ENCODE measurements at places on chromosomes 2 and 18. TPM values are rescaled to one million over a fixed set of nuclear protein-coding genes. Genes with fewer than 3 reads are reported as not detected.

GRCh38 chr2:57828221-57828620 is 218.4 kb upstream of the VRK2 start:
- DNase-seq = no peak

- peak; percentile 70 for DNase-seq
Measured at GRCh38 chr2:171160119-171160955, at the start of gene TLK1. TLK1 (minus strand) TSS chr2:171160893; CDS start chr2:171160428, 465 bp downstream.

DNA sequence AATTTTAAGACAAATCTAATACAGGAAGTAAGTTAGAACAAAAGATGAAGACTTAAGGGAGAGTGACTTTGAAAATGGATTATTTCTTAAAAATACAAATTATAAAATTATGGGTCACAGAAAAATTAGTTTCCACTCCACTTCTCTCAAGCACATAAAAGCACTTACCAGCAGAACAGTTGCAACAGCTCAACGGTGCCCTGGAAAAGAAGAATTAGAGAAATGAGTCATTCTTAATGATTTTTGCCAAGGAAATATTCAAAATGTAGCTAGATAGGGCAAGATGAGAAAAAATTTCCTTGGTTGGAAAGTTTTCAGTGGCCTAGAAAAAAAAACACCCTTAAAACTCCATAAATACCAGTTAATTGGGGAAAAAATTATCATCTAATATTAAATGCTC is 2185.6 kb upstream of the CELF4 start:
- DNase-seq = no peak

DNA sequence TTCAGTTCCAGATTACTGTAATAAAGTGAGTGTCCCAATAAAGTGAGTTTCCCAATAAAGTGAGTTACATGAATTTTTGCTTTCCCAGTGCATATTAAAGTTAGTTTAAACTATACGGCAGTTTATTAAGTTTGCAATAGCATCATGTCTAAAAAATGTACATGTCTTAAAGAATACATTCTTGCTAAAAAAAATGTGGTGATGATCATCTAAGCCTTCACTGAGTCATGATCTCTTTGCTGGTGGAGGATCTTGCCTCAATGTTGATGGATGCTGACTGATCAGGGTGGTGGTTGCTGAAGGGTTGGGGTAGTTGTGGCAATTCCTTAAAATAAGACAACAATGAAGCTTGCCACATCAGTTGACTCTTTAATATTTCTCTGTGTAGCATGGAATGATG is 664.2 kb downstream of the TDRD15 start:
- DNase-seq = no peak

DNA sequence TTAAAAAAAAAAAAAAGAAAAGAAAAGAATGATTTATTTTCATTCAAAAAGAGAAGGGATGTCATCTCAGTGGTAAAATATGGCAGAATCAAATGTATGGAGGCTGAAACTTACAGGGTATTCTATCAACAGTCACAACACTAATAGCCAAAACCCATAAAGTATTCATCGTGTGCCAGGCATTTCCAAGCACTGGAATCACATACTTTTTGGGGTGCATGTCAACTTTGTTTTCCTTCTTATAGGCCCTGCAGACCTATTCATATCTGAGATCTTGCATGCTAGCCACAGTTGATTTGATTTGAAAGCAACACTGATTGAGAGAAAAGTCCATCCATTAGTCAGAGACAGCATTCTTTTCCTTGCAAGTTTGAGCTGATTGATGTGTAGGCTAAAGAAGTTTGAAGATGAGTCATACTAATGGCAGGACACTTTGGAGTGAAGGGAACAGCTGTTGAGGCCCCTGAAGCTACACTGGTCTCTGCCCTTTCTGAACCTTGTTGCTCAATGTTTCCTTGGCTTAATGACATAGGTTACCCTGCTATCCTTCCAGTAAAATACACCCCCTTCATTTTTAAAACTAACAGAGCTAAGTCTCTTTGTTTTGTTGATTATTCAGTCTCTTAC is 22.0 kb downstream of the KATNAL2 start:
- peak; percentile 21 for DNase-seq

- no peak for DNase-seq
Measured at GRCh38 chr18:12776821-12777471, 74.1 kb downstream of the PSMG2 start.

DNA sequence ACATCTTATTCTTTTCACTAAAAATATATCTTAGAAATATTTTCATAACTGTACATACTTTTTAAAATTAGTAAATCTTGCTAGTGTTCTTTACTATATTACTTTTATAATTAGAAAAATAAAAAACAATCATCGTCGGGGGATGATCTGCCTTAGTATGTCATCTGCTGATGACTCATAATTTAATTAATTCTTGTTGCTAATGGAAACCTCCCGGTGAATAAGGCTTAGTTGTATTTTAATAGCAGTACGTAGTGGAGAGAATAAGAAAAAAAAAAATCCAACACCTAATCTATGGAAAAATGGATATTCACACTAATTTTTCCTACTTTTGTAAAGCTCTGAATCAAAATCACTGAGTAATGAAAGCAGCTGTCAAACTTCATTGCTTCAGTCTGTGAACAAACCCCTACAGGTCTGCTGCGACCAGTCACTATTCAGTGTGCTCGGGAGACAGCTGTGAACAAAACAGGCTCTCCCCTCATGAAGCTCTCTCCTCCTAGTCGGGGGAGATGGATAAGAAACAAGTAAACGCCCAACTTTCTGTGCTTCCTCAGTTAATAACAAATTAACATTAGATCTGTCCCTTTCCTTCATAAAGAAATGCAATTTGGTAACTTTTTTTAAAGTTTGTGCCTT is 97.4 kb upstream of the UPP2 start:
- no peak for DNase-seq

- no peak for DNase-seq
Measured at GRCh38 chr18:9353596-9353995, 19.0 kb downstream of the TWSG1 start.

DNA sequence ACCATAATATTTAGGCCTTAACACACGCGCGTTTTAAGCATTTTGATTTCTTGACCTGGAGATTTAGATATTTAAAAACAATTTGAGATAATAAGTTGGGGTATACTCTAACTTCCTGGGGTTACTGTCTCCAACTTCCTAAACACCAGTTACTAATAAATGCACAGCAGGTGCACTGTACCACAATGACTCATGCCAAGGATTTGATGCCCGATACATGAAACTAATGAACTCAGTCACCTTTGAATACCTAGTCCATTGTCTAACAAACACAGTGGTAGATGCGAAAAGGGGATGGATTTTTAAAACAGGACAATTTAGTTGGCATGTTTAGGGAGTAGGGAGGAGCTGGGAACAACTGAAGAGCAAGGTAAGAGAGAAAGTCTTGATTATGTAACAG is 21.2 kb downstream of the CABYR start:
- peak; percentile 13 for DNase-seq

DNA sequence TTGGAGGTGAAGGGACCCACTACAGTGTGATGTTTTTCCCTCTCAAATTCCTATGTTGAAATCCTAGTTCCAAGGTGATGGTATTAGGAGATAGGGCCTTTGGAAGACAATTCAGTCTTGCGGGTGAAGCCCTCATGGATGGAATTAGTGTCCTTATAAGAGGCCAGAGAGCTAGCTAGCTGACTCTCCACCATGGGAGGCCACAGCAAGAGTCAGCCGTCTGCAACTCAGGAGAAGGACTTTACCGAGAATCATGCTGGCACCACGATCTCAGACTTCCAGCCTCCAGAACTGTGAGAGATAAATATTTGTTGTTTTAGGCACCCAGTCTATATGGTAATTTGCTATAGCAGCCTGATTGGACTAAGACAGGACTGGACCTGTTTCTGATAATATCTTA is 461.4 kb downstream of the TSN start:
- no peak for DNase-seq

DNA sequence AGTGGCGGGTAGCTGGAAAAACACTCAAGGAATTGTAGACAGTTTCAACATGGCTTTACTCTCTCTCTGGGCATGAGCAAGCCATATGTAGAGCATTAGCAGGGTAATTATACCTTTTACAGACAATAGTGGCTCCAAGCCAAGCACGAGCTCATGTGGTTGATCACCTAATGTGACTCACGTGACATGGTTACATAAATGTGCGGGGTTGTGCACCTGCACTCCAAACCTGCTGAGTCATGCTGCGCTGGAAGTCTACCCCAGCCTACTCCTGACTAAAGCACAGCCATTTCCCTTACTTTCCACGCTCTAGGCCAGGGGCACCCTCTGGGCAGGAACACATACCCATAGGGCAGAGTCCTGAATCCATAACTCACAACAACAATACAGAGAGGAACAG is 232.8 kb downstream of the MBD5 start:
- peak; percentile 76 for DNase-seq

DNA sequence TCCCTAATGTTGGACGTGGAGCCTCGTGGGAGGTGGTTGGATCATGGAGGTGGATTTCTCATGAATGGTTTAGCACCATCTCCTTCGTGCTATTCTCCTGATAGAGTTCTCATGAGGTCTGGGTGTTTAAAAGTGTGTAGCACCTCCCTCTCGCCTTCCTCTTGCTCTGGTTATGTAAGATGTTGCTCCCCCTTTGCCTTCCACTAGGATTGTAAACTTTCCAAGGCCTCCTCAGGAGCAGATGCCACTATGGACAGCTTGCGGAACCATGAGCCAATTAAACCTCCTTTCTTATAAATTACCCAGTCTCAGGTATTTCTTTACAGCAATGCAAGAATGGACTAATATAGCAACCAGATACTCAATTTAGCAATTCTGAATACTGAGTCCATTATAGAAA is 82.4 kb upstream of the PELI1 start:
- DNase-seq = no peak

GRCh38 chr2:200962811-200963123 is 693 bp downstream of the ORC2 start:
- no peak for DNase-seq

- DNase-seq = no peak
Measured at GRCh38 chr2:98730707-98731040, 258 bp downstream of the MGAT4A start.

GRCh38 chr2:197137231-197137630 is 173.3 kb downstream of the ANKRD44 start:
- DNase-seq = peak; percentile 84

DNA sequence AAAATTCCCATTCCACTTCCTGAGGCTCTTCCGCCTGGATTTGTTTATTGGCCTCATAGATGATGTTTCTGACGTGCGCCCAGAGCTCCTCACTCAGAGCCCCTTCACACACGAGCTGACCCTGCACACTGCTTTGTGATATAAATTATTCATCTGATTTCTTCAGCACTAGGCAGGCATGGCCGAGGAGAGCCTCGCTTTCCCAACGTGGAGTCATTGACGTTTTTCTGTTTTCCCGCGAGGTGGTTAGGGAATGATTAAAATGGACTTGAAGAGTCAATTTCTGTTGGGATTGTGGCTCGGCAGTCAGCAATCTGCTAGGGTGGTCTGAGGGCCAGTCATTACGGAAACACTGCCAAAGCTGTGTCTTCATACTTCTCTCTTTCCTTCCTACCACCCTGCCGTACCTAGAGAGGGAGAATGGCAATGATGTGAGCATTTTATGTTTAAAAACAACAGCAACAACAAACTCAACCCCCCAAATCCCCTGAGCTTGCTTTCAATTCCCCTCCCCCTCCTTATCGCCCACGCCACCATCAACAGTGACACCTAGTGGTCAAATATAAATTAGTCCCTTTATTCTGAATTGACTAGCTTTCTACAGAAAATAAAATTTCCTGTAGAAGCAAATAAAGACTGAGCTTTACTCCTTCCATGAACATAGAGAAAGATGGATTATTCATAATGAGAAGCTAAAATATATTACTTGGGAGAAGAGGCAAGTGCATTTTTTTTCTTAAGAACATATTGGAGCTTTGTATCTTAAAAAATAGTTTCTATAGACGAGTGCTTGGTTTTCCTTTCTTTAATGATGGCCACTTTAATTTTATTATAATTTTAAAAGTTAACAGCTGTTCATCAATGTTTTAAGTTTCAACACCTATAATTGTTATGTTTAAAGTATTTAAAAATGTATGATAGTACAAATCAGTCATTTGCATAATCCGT is 285.1 kb downstream of the MTX2 start:
- peak; percentile 63 for DNase-seq

DNA sequence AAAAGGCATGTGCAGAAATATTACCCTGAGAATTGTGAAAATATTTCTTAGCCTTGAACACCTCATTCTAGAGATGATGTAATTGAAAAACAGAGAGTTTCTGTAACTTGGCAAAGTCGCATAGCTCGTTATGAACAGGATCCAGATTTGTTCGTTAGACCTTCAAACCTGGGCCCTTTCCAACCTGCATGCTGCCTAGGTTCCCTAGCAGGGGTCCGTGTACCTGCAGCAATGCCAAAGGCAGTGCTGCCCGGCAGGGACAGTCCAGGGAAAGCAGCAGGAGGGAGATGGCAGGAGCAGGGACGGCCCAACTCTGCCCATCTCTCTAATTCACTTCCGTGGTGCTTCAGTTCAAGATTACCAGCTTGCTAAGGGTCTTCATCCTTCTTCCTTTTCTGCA is 12.0 kb downstream of the PIEZO2 start:
- DNase-seq = no peak

DNA sequence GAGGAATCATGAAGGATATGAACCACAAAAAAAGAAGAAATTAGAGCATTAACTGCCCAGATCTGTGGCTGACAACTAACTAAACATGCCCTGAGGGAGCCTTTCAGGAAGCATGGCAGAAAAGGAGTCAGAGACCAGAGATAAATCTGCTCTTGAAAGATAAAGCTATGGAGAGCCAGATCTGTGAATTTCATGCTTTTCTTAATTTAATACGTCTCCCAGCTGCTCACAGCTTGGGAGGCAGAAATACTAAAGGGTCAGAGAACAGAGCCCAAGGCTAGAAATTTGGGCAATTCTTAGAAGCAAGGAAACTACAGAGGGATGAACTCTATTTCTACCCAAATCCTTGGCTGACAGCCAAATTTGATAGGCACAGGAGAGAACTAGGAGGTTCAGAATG is 223.0 kb upstream of the DPP10 start:
- no peak for DNase-seq

- DNase-seq = peak; percentile 23
Measured at GRCh38 chr18:64966667-64967066, 784.1 kb upstream of the CDH7 start.

DNA sequence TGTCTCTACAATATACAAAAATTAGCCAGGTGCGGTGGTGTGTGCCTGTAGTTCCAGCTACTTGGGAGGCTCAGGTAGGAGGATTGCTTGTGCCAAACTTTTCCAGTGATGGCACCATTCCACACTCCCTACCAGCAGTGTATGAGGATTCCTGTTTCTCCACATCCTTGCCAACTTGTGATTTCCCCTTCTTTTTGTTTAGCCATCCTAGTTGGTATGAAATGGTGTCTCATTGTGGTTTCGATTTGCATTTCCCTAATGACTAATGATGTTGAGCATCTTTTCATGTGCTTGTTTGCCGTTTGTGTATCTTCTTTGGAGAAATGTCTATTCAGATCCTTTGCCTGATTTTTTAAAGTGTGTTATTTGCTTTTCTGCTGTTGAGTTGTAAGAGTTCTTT is 41.0 kb downstream of the EPB41L5 start:
- peak; percentile 44 for DNase-seq

GRCh38 chr2:55954306-55955035 is 30.9 kb upstream of the EFEMP1 start:
- no peak for DNase-seq

ORC2 gene
- 17.4 TPM for total RNA-seq

KLHL29 gene
- total RNA-seq = 6.8 TPM

ECEL1 gene
- total RNA-seq = not detected

KLHL30 gene
- total RNA-seq = not detected

CNDP1 gene
- not detected for total RNA-seq

SOX11 gene
- not detected for total RNA-seq

PKDCC gene
- total RNA-seq = 5.4 TPM

SLC40A1 gene
- 0.57 TPM for total RNA-seq

AQP12B gene
- not detected for total RNA-seq

GCG gene
- not detected for total RNA-seq

HOXD3 gene
- total RNA-seq = not detected

CRYBA2 gene
- total RNA-seq = not detected

GDF7 gene
- total RNA-seq = 0.33 TPM

FKBP7 gene
- total RNA-seq = 22.2 TPM

PLB1 gene
- 1.8 TPM for total RNA-seq
